ENCODE measurements at places on chromosomes 6 and 20. TPM values are rescaled to one million over a fixed set of nuclear protein-coding genes. Genes with fewer than 3 reads are reported as not detected.

DNA sequence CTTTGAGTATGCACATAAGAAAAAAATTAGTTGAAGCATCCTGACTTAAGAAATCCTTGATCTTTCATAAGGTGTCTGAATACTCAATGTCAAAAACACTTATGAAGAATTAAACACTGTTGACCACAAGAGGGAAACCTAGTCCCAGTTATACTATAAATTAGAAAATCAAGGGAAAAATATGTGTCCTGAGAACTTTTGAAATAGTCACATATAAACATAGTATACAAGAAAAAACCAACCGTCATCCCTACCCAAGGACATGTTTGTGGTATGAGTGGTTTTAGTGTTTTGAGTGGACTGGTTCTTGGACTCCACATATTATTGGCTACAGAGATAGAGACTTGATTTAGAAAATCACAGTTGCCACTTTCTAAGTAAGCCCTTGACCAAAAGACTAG lies 7.6 kb upstream of the HLA-DRA start:
- no peak overlapping the region for H3K27ac ChIP-seq
- H3K36me3 ChIP-seq = no peaks in the 10 kb centered on the region
- DNase-seq = no peak
- no peak overlapping the region for H3K4me3 ChIP-seq
- H3K4me1 ChIP-seq = no peaks in the 10 kb centered on the region

GRCh38 chr20:49612127-49612738 lies 44.3 kb upstream of the PTGIS start:
- H3K4me1 ChIP-seq = peaks cover 10% of the 10 kb centered on the region
- no peaks in the 10 kb centered on the region for H3K27me3 ChIP-seq
- H3K4me3 ChIP-seq = no peak overlapping the region
- no peak overlapping the region for H3K27ac ChIP-seq
- no peak for DNase-seq

DNA sequence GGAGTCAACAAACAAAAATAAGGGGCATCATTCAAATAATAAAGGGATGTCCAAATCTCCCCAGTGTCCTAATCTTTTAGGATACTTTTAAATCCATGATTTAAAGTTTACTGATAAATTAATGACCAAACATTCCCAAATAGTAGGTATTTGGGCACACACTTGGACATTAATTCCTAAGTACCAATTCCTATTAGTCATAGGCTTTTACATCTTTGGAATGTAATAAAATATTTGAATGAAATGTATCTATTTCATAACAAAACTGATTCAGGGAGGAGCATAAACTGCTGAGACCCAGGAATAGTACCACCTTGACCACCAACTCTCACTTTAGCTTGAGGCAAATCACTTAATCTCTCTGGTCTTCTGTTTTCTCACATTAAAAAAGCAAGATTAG lies 44.3 kb downstream of the VGLL2 start:
- no peaks in the 10 kb centered on the region for H3K4me1 ChIP-seq
- H3K36me3 ChIP-seq = no peaks in the 10 kb centered on the region
- H3K27me3 ChIP-seq = no peaks in the 10 kb centered on the region
- H3K4me3 ChIP-seq = no peak overlapping the region
- DNase-seq = no peak

DNA sequence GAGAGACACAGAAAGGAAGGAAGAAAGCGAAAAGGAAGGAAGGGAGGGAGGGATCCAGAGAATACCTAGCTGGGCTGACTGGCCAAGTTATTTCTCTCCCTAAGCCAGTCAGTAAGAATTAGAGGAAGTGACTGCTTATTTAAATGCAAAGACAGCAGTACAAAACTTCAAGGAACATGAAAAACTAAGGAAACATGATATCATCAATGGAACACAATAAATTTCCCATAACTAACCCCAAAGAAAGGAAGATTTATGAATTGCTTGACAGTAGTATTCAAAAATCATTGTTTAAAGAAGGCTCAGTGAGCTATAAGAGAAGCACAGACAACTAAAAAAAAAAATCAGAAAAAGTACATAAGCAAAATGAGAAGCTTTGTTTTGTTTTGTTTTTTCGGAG lies 252.3 kb upstream of the SASH1 start:
- no peaks in the 10 kb centered on the region for H3K36me3 ChIP-seq
- no peaks in the 10 kb centered on the region for H3K27me3 ChIP-seq
- no peak overlapping the region for H3K27ac ChIP-seq
- no peak overlapping the region for H3K4me3 ChIP-seq
- no peak for DNase-seq
- H3K4me1 ChIP-seq = no peaks in the 10 kb centered on the region

DNA sequence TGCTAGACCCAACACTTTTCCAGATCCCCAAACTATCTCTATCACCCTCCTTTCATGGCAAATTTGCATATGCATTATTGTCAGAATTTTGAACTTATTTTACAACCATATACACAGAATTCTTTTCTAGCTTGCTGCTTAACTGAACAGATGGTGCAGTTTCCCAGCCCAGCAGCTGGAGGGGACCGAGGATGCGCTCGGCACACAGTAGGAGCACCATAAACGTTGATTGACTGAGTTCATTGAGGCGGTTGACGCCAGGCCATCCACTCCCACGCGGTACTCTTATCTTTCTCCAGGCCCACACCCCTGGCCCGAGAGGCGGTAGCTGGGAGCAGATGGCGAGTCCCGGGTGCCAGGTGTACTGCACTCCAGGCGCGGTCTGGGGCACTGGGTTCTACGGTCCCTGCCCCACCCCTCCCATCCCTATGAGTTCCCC lies 6.8 kb upstream of the SOX4 start:
- no peak for DNase-seq
- no peaks in the 10 kb centered on the region for H3K27me3 ChIP-seq
- H3K4me1 ChIP-seq = peaks cover 4% of the 10 kb centered on the region
- H3K36me3 ChIP-seq = no peaks in the 10 kb centered on the region

GRCh38 chr20:15857173-15857784 lies 716.0 kb downstream of the KIF16B start:
- H3K4me1 ChIP-seq = no peaks in the 10 kb centered on the region
- no peak overlapping the region for H3K4me3 ChIP-seq
- H3K27me3 ChIP-seq = no peaks in the 10 kb centered on the region

DNA sequence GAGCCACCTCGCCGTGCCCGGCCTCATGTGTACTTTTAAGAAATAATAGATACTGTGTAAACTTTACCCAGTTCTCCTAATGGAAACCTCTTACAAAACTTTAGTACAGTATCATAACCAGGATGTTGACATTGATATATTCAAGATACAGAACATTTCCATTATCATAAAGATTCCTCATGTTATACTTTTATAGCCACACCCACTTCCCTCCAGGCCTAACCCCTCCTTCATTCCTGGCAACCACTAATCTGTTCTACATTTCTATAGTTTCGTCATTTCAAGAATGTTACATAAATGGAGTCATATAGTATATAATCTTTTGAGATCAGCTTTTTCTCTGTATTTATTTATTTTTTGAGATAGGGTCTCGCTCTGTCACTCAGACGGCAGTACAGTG lies 52.6 kb upstream of the SALL4 start:
- H3K4me3 ChIP-seq = no peak overlapping the region
- no peaks in the 10 kb centered on the region for H3K36me3 ChIP-seq
- no peaks in the 10 kb centered on the region for H3K4me1 ChIP-seq
- no peak overlapping the region for H3K27ac ChIP-seq

DNA sequence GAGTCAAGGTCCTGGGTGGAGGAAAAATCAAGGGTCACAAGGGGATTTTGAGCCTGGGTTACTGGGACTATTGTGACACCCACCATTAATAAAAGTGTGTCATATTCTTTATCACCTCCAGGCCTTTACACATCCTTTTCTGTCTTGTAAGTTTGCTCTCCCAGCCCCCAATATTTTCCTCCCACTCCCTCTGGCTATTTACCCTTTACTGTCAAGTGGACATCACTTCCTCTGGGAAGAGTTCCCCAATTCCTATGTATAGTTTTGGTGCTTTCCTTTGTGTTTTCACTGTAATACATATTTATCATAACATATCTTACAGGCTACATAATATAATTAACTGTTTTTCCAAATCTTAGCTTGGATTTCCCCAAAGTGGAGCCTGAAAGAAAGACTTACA lies 36.3 kb downstream of the MARCKS start:
- no peak overlapping the region for H3K27ac ChIP-seq
- H3K4me1 ChIP-seq = no peaks in the 10 kb centered on the region
- no peak overlapping the region for H3K4me3 ChIP-seq
- no peaks in the 10 kb centered on the region for H3K27me3 ChIP-seq
- no peaks in the 10 kb centered on the region for H3K36me3 ChIP-seq

LST1 gene
- total RNA-seq = 21.4 TPM

CBLN4 gene
- total RNA-seq = 0.11 TPM

DLK2 gene
- not detected for total RNA-seq

PPIL6 gene
- total RNA-seq = 0.11 TPM

TGM3 gene
- total RNA-seq = not detected

PBOV1 gene
- not detected for total RNA-seq

FOXA2 gene
- total RNA-seq = not detected

MCCD1 gene
- total RNA-seq = not detected

SRMS gene
- not detected for total RNA-seq

CD24 gene
- not detected for total RNA-seq

SEMG1 gene
- not detected for total RNA-seq

METTL24 gene
- total RNA-seq = 2.0 TPM

PLG gene
- 10.7 TPM for total RNA-seq

Data from ascending aorta (tissue), 2 donors.